ENCODE measurements at places on chromosomes 1 and 21.

- no peak for DNase-seq
Measured at GRCh38 chr1:221740993-221741702, 741 bp downstream of the DUSP10 start.

DNA sequence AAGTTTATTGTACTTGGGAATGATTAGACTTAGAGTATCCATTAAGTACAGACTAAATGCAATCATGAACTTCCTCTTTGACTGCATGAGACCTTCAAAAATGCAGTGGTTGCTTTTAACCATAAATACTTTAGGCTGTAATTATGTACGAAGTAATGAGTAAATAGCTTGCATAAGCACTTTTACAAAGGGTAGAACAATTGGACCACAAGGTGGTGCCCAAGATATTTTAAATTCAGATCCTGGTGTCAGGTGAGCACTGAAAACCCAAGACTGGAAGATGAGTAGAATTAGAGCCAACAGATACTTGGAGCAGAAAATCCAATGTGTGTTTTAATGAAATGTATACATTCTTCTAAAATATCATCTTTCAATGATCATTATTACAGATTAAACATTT is 43.4 kb upstream of the RHOU start:
- peak; percentile 24 for DNase-seq

DNA sequence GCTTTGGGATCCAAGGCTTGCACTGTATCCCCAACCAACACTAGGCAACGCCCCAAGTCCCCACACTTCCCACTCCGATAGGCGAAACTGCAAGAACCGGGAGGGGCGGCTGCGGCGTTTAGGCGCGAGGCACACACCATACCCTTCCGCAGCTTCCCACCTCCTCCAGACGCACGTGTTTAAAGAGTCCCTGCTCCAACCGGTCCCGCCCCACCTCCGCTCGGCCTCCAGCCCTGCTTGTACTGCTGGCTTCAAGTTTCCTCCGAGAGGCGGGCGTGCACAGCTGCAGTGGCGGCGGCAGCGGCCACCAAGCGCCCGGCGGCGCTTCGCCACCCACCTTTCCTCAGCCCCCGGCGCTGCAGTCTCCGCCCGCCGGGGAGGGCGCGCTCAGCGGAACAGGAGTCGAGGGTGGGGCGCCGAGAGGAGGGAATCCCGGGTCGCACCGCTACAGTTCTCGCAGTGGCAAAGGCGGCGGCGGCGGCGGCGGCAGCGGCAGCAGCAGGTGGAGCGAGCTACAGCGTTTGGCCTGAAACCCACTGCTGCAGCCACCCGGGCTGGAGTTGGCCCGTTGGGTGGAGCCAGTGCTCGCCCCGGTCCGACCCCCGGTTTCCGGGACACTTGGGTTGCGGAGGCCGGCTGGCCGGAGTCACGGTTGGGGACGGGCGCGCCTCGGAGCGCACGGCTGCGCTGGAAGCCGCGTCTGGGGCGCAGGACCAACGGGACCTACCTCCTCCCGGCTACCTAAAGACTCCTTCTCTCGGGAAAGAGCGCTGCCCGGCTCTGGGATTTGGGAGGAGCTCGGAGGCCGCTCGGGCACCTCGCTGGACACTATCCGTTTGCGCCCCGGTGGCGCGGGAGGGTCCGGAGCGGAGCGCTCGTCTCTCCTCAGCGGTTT is at the start of gene CNIH3:
TSS of gene CNIH3 (plus strand) at position 457 of the 895 bp plus-strand sequence. CDS start 858 bp downstream, outside the sequence.
- peak; percentile 94 for DNase-seq

DNA sequence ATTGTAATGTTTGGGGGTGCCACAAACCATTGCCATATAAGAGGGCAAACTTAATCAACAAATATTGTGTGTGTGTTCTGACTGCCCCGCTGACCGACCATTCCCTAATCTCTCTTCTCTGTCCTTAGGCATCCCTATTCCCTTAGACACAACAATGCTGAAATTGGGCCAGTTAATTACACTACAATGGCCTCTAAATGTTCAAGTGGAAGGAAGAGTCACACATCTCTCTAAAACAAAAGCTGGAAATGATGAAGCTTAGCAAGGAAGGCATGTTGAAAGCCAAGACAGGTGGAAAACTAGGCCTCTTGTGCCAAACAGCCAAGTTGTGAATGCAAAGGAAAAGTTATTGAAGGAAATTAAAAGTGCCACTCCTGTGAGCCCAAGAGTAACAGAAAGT is 30.2 kb downstream of the LTN1 start:
- no peak for DNase-seq

- no peak for DNase-seq
Measured at GRCh38 chr1:64092851-64093371, 110.5 kb upstream of the UBE2U start.

DNA sequence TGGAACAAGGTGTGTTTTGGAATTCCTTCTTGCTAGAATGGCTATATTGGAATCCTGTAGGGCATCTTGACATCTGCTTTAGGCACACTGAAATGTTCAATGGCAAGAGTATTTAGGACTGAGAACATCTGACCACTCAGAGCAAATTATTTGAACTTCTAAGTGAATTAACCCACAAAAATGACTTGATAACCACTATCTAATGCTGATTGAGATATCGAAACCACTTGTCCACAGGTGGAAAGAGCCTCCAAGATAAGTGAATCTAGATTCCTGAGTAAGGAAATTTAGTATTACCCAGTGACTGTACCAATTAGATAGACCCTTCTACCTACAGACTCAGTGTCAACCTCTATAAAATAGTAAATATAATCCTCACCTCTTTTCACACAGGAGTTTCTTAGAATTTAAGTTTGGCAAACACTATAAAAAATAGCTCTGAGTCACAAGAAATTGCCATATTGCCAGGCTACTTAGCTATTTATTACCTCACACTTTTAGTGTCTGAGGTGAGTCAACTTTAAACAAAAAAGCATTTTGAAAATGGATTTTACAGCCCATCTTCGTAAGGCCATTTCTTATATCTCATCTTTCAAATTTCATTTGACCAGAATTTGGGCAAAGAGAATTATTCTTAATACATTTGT is 421.8 kb downstream of the PTBP2 start:
- no peak for DNase-seq

DNA sequence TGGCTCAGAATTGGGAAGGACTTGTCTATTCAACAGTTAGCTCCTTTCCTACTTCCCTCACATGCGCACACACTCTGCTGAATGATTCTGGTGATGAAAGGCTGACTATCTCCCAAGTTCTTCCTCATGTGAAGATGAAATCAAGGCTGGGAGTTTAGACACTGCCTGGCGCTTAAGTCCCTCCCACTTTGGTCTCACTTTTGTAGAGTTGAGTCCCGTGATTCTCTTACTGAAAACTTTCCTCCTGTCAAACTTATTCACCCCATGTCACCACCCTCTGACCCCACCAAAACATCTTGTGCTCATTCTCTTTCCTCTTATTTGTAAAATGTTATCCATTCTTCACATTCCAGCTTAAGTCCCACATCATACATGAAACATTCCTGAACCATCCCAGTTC is 8.4 kb upstream of the MRPS6 start:
- DNase-seq = no peak

- no peak for DNase-seq
Measured at GRCh38 chr1:47894410-47895278, 102.5 kb downstream of the TRABD2B start.

- no peak for DNase-seq
Measured at GRCh38 chr1:56376188-56376984, 203.0 kb downstream of the PLPP3 start.

- peak; percentile 43 for DNase-seq
Measured at GRCh38 chr1:32939655-32940371, 24.8 kb downstream of the RNF19B start.

- no peak for DNase-seq
Measured at GRCh38 chr1:112359961-112360767, 35.9 kb upstream of the CTTNBP2NL start.

GRCh38 chr1:109880971-109881894 is 29.4 kb upstream of the CSF1 start:
- no peak for DNase-seq

DNA sequence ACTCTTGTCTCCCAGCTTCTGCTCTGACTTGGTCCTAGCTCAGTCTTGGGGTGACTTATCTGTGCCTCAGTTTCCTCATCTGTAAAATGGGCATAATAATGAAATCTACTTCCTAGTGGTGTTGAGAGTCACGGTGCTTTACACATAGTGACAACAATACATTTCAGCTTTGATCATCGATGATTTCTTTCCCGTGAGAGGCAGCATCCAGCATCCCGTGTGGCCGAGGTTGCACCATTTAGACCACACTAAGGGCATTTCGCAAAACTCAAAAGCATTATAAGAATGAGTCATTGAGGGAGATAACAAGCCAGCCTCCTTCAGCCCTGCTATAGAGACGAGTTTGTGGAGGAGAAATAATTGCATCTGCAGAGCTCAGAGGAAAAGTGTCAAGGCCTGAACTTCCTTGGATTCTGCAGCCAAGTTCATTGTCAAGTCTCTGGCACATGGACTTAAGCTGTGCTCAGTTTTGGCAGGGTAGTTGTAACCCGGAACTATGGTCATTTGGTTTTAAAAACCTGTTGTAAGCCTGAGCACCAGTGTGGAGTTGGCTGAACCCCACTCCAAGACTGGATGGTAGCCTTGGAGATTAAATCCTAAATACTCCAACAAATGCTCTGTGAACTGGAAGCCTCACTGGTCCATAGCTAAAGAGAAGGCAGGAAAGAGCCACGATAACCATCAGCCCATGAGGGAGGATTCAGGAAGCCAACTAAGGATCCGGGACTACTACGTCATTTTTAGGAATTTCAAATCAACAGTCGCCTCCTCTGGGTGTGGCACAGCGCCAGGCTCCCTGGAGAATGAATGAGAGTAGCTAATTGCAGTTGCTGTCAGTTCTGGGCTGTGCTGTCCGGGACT is 64.2 kb downstream of the TCP10L start:
- peak; percentile 8 for DNase-seq

- no peak for DNase-seq
Measured at GRCh38 chr1:1116701-1117468, 996 bp upstream of the C1orf159 start.

DNA sequence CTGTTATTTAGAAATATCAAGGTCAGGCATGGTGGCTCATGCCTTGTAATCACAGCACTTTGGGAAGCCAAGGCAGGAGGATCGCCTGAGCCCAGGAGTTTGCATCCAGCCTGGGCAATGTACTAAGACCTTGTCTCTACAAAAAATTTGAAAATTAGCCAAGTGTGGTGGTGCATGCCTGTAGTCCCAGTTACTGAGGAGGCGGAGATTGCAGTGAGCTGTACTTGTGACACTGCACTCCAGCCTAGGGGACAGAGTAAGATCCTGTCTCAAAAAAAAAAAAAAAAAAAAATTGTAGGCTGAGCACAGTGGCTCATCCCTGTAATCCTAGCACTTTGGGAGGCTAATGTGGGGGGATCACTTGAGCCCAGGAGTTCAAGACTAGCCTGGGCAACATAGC is 45.3 kb downstream of the PIK3CD start:
- DNase-seq = no peak

GRCh38 chr1:221696718-221697461 is 45.0 kb downstream of the DUSP10 start:
- DNase-seq = no peak

DNA sequence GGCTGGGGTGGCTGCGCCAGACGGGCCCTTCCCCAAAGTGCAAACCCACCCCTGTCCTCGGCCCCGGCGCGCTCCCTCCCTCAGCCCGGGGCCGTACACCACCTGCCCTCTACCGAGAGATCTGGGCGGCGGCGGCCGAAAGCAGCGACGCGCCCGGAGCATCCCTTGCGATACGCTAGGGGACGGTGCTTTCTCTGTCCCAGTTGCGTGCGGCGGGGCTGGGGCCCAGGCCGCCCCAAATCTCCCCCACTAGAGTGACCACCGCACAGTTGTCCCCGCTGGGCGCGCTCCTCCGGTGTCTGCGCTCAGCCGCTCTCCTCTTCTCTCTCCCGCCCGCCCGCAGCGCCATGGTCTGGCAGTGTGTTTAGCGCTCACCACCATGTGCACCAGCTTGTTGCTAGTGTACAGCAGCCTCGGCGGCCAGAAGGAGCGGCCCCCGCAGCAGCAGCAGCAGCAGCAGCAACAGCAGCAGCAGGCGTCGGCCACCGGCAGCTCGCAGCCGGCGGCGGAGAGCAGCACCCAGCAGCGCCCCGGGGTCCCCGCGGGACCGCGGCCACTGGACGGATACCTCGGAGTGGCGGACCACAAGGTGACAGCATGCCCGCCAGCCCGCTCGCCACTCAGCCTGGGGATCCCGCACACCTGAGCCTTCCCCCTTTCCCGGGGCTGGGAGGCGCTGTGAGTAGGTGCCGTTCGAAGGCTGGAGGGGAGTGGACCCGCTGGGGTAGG is 1.0 kb downstream of the ST6GALNAC5 start:
- peak; percentile 67 for DNase-seq

DNA sequence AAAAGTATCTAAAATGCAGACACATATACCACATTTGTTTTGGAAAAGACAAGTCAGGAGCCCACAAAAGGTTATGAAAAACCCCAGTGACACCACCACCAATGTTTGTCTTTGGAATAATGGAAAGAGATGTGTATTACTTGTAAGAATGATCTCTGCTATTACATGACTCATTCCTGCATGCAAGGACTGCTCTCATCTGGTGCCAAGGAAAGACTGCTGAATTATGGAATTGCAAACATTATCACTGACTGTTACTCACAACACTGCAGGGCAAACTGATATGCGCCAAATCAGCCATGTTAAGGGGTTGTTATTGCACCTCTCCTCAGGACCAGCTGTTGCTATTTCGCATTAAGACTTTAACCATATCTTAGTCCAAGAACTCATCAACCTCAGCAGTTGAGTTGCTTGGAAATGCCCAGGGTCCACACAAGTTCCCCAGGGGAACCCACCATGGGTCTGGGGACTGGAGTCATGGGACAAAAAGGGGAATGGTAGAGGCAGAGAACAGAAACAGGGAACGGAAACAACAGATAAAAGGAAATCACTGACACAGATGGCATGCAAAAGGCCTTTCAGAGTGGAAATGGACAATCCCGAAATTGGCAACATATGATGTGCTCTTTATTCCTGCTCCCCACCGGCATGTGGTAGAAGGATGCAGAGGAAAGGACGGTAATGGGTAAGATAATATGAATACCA is 34.4 kb downstream of the CAPZB start:
- peak; percentile 37 for DNase-seq

- peak; percentile 59 for DNase-seq
Measured at GRCh38 chr1:228734881-228735801, at the start of gene RHOU. Gene RHOU, plus strand, starts transcription at chr1:228735479. Its CDS starts 264 bp downstream, at chr1:228735743.

DNA sequence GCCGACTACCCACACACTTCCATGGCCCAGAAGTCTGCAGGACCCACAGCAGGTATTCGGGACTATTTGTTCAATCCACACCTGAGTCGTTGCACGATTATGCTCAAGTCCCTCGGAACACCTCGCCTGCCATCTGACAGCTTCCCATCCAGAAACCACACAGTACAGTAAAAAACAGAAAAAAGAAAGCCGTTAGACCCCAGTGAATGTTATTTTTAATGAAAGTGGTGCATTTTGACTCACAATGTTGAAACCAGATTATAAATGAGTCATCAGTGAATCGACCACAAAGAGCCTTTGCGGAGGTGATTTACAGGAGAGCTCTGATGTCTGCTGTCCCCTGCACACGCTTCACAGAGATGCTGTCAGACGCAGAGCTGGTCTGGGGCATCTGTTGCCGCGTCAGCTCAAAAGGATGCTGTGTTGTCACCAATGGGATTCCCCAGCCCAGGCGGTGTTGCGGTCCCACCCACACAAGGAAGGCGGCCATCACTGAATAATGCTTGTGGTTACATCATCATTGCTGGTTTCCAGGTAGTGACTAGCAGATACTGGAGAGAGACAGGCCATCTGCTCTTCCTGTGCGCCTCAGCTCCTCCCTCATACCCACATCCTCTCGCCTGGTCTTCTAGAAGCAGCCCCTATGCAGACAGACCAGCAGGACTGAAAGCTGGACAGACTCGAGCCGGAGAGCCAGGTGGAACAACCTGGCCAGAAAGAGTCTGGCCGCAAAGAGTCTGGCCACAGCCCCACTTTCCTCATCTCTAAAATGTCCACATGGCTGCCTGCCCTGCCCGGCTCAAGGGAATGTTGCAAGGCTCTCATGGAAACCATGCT is 116.8 kb downstream of the TOMM20 start:
- no peak for DNase-seq

GRCh38 chr1:27033043-27033746 is 20.5 kb upstream of the TENT5B start:
- DNase-seq = no peak
